Stimulated activated CD8-positive, alpha-beta memory T cell treated with anti-CD3 and anti-CD28 coated beads, Interleukin-7, amount 100 ng/mL, for 1 hour (primary cell): ENCODE measurements at places on chromosomes 1 and 21.

DNA sequence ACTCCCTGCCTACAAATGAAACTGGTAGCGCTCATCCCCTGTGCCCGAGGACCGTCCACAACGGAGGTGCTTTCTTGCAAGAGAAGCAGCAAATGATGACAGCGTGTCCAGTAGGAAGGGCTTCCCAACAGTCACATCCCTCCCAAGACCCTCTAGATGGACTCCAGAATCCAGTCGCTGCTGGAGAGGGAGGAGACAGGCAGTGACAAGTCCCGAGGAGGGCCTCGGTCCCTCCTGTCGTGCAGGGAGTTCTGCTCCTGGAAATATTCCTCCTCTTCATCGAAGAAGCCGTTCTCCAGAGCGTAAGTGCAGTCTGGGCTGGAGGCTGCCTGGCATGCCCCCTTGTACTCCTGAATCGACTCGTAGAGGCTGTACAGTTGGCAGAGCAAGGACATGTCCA lies 20.3 kb downstream of the FAM89A start:
- no peak for DNase-seq

GRCh38 chr1:45541193-45541592 lies 9.4 kb upstream of the AKR1A1 start:
- no peak for DNase-seq

GRCh38 chr1:43704838-43705237 lies 2.5 kb upstream of the ST3GAL3 start:
- DNase-seq, result no peak

GRCh38 chr1:200903793-200904192 lies 9.1 kb downstream of the INAVA start:
- DNase-seq, result no peak

DNA sequence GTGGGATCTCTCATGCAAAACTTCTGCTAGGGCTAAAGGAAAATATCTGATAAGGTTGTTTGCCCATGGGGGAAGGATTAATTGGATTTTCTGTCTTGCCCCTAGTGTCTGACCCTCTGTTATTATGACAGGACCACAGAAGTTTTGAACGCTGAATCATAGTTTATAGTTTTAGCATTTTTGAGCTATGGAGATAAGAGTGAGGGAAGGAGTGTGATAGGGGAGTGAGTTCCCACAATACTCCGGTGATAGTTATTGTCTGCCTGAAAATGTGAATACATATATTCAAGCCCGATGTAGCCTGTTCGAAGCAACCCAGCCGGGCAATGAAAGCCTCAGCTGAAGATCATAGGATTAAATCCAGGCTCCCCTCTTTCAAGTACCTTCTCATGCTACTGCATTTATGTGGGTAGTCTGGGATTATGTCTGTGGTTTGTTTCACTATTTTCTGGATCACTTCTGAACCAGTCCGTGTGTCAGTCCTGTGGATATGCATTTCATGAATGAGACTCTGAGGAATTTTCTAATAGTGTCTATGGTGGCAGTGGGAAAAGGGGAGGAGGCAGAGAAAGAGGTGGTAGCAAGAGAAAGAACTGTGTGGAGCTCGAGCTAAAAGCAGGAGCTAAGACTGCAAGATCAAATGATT lies 258.7 kb downstream of the DISC1 start:
- DNase-seq, result no peak

- no peak for DNase-seq
These were observed 190.4 kb upstream of the TNR start for GRCh38 chr1:175933801-175934200.

GRCh38 chr1:58726581-58726980 lies 26.7 kb upstream of the MYSM1 start:
- DNase-seq, result no peak

DNA sequence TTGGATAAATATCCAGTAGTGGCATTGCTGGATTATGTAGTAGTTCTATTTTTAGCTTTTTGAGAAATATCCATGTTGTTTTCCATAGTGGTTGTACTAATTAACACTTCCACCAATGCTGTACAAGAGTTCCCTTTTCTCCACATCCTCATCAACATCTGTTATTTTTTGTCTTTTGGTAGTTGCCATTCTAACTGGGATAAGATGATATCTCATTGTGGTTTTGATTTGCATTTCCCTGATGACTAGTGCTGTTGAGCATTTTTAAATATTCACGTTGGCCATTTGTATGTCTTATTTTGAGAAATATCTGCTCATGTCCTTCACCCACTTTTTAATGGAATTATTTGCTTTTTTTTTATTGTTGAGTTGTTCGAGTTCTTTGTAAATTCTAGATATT lies 183.9 kb downstream of the PTPRU start:
- no peak for DNase-seq

DNA sequence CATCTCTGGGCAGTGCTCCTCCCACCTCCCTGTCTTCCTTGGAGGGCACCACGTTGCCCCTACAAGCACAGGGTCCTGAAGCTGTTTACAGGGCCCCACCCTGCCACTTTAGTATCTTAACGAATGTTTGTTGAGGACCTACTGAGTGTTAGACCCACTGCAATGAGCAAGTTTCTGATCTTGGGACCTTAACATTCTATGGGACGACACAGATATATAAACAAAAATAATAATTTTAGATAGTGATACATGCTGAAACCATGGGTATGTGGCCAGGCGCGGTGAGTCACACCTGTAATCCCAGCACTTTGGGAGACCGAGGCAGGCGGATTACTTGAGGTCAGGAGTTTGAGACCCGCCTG lies 10.1 kb downstream of the ENTREP3 start:
- DNase-seq, result no peak

DNA sequence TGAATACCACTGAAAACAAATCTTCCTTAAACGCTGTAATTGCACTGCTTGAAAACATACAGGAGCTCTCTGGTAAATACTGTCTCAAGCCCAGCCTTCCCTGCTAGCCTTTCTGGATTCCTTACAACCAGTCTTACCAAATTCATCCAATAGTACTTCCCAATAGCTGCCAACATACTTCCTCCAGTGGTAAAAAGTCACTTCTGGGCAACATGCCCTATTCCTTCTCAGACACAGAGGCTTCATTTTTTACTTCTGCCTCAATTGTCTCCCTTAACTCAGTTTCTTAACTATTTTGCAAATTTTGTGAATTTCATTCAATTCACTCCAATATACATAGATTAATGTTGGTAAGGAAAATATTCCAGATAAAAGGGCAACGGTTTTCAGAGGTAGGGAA lies 166.3 kb downstream of the TBX15 start:
- no peak for DNase-seq

- DNase-seq, result no peak
These were observed 149.2 kb upstream of the PLD5 start for GRCh38 chr1:242673652-242674051.

GRCh38 chr1:185398022-185398421 lies 81.0 kb upstream of the IVNS1ABP start:
- no peak for DNase-seq

DNA sequence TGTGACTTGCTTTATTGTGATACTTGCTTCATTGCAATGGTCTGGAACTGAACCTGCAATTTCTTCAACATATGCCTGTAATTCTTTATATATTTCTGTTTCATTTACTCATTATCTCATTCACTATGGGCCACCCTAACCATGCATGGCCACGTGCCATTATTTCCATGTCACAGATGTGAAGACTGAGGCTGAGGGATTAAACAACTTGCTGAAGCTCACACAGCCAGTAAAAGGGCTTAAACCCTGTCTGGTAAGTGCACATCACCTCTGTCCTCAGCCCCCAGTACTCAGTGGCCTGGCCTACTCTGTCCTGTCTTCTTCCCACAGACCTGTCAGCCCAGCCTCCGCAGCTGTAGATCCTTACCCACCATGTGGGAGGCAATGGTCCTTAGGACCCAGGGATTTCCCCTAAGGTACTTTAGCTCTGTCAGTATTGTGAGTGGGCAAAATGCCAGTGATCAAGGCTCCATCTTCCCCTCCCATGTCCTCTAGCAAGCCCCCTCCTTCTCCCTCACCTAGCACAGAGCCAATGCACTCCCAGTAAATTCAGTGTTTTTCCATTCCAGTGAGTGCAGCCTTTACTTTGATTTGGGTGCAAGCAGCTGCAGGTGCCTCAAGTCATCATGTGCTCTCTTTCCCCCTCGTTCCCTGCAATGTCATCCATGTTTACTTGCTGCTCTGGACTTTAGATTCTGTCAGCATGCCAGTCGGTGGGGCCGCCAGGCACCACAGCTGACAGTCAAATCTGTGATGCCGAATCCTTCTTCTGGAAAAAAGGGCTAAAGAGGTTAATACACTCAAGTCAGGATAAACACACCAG lies 228.2 kb upstream of the PROX1 start:
- DNase-seq, result no peak

DNA sequence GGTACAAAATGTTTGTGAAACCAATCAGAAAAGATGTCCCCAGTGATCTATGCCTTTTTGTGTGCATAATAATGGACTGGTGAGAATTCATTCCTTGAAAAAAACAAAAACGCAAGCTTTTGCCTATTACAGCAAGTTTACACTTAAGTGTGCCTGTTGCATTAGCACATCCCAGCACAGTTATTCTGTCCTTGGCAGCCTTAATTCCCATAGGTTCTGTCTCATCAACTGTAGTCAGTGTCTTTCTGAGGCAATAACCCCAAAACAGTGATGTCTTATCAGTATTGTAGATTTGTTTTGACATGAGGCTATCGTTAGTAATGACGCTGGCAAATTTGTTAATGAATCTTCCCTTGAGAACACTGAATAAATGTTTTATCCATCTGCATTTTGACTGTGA lies 109.9 kb upstream of the KCTD3 start:
- DNase-seq, result no peak

DNA sequence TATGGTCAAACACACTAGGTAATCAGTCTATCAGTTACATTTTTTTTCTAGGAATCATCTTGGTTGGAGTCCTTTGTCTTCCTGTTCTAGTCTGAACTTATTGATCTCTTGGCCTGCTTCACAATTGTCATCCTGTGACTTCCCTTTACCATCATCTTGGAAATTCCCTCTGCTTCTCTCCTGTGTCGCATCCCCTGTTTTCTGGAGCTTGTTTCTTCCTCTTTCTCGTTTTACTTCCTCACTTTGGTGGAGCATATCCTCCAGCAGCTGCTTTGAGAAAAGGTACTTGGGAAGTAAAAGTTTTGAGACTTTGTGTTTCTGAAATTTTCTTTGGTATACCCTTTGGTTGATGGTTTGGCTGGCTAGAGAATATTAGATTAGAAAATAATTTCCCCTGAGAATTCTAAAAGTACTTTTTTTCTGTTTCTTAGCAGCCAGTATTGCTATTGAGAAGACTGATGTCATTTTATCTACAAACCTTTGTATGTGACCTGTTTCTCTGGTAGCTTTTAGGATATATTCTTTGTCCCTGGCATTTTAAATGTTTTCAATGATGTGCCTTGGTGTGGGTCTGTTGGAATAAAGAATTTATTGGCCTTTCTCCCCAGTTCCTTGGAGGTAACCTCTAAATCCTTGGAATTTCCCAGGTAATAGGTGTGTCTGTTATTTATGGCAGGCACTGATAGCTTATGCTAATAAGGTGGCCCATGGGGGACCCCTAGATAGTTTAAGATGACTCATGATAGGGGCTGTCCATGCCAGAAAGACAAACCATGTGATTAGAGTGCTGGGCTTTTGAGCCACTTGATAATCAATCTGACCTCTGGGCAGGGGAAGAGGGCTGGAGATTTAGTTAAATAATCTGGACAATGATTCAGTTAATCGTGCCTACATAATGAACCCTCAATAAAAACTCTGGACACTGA lies 6.1 kb upstream of the MYCL start:
- DNase-seq, result no peak

DNA sequence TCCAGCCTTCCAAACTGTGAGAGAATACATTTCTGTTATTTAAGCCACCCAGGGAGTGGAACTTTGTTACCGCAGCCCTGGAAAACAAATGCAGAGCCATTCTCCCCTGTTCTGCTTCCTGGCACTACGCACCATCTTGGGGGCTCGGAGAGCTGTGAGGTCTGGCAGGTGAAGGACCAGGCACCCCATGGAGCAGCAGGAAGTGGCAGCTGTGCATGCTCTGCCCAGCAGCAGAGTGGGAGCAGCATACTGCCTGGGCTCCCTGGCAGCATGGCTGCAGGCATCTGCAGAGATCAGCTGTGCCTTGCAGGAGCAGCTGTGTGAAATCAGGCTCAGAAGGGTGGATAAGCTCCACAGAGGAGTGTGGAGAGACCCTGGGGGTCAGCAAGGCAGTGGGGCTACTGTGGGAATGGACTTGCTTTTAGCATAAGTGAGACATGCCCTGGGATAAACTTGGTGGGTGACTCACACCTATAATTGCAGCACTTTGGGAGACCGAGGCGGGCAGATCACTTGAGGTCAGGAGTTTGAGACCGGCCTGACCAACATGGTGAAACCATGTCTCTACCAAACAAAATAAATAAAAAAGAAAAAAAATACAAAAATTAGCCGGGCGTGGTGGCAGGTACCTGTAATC lies 17.7 kb upstream of the ZSCAN20 start:
- DNase-seq, result no peak

GRCh38 chr1:116794804-116795481 lies 40.7 kb downstream of the CD2 start:
- DNase-seq, result no peak

DNA sequence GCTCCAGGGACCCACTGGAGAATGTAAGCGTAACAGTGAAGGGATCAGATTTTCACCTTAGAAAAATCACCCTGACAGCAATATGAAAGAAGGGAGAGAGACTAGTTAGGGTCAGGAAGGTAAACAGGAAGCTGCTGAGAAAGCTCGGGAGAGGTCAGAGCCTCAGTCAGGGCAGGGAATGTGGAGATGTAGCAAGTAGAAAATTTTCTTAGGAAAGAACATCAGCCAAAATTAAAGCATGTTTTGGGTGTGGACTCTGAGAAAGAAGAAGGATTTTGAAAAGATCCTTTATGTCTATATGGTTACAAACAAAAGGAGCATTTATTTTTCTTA lies 16.7 kb upstream of the ERICH3 start:
- no peak for DNase-seq

DNA sequence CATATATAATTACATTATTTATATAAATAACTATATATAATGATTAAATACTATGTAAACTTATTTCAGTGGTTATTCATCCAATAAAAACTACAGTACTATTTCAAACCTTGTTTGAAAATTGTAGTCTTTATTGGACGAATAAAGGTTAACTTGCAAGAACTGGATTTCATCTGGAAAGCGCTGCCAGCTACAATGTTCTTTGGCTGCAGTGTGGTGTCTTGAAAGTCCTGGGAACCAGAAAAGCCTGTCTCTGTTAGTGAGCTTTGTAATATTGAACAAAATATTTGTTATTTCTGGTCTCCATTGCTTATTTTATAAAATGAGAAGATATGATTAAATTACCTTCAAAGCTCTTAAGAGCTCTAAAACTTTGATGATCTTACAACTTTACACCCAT lies 763.6 kb downstream of the ADGRL2 start:
- no peak for DNase-seq
